ENCODE measurements at places on chromosomes 7 and 10.

DNA sequence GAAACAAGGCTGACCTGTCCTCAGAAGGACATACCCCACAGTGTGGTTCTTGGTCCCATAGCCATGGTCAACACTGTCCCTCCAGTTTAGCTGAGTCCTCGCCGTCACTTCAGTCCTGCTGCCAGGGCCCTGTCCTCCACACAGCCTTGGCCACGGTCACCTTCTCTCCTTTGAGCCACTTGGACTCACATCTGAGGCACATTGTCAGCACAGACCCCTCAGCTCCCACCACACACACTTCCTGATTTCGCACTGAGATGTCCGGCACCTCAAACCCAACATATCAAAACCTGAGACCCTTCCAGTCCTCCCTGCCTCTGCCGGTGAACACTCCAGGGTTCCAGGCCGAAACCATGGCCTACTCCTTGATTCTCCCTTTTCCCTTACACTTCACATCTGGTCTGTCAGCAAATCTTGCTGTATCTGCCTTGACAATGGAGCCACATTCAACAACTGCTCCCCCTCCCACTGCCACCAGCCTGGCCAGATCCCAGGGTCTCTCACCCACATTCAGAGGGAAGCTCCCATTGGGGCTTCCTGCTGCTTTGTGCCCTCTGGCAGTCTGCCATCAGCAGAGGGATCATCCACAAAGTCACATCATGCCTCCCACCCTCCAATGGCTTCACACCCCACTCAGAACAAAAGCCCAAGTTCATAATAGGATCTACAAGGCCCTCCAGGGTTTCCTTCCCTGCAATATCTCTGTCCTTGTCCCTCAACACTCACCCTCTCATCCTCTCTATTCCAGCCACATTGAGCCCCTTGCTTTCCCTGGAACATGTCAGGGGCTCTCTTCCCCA lies 219.6 kb upstream of the SHH start:
- no peak for ATAC-seq

- ATAC-seq = no peak
Observed at GRCh38 chr7:155343661-155344121, 46.0 kb downstream of the INSIG1 start.

- no peak for ATAC-seq
Observed at GRCh38 chr10:132816718-132817117, 30.8 kb upstream of the NKX6-2 start.

- ATAC-seq = no peak
Observed at GRCh38 chr10:23432166-23432565, 6.7 kb upstream of the OTUD1 start.

DNA sequence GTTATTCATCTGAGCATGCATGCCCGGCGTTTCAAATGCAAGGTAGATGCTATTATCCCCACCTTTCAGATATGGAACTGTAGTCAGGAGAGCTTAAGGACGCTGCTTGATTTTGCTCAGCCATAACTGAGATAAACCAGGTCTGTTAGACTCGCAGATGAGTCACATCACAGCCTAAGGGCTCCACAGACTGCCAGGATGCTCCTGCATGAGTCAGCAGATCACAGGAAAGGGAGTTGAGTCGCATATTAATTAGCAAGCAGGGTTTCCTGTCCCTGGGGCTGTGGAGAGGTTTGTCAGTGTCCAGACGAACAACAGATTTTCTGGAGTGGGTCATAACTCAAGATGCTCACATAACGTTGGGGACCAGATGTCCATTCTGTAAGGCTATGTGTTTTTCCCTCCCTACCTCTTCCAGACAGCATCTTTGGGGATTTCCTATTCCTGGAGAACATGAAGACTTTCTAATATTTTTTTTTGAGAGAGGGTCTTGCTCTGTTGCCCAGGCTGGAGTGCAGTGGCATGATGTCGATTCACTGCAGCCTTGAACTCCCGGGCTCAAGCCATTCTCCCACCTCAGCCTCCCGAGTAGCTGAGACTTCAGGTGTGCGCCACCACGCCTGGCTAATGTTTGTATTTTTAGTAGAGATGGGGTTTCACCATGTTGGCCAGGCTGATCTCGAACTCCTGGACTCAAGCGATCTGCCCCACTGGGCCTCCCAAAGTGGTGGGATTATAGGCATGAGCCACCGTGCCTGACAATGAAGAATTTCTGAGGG lies 36.7 kb downstream of the PFKFB3 start:
- ATAC-seq = peak; percentile 73

DNA sequence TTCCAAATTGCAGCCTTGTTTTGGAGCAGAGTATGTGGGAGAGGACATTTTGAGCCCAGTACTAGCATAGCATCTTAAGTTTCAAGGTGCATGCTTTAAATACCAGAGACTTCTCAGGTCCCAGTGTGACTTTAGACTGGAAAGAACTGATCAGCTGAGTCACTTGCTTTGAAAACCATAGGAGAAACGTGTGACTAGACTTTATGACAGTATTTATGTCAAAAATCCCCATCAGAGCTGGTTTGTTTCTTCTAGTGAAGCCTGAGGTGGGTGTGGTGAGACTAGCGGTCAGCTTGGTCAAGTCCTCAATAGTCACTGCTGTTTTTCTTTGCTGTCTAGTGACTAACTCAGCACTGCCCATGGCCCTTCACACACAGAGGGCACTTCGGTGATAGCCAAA lies 724.2 kb downstream of the GATA3 start:
- no peak for ATAC-seq

GRCh38 chr7:43467406-43467805 lies 115.5 kb upstream of the STK17A start:
- no peak for ATAC-seq

DNA sequence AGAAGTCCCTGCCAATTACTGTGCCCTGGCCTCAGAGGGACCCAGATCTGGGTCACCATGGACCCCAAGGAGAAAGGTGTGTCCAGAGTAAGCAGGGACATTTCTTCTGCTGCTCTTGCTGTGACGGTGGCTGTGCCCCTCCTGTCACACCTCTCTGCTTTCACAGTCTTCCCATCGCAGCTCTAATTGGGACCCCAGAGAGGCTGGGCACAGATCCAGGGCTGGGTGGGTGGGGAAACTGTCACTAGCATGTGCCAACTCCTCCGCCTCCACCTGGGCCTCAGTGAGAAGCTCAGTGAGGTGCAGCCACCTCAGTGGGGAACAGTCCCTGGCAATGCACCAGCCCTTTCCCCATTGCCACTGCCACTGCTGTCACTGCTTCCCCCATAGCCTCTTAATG lies 37.3 kb upstream of the ADCYAP1R1 start:
- ATAC-seq = no peak

- no peak for ATAC-seq
Observed at GRCh38 chr7:144437370-144438191, 34.1 kb upstream of the NOBOX start.

- no peak for ATAC-seq
Observed at GRCh38 chr7:66306243-66306642, 101.1 kb downstream of the TPST1 start.

GRCh38 chr7:136290351-136290750 lies 313.2 kb upstream of the MTPN start:
- no peak for ATAC-seq

GRCh38 chr10:120478386-120478785 lies 21.4 kb downstream of the PLPP4 start:
- ATAC-seq = no peak

- peak; percentile 73 for ATAC-seq
Observed at GRCh38 chr7:22549667-22550513, 49.9 kb upstream of the STEAP1B start.

GRCh38 chr10:14705548-14706230 lies 69.0 kb downstream of the FAM107B start:
- no peak for ATAC-seq

GRCh38 chr10:42955493-42955889 lies 121.4 kb upstream of the RET start:
- no peak for ATAC-seq

GRCh38 chr7:111429781-111430180 lies 132.5 kb downstream of the IMMP2L start:
- ATAC-seq = no peak

DNA sequence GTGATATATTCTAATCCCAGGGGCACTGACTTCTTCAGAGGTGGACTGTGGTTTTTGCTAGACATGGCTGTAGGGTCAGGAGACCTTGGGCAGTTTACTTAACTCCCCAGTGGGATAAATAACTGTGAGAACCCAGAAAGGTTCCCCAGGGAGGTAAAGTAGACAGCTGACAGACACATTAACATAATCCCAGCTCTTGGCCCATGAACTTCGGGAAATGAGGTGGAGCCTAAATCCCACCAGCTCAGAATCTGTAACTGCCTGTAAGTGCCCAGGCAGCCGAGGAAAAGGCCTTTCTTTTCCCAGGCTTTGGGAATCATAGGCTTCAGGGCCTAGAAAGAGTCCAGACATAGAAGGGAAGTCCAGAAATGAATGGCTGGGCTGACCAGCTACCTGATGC lies 106.0 kb downstream of the LRRC18 start:
- ATAC-seq = no peak

DNA sequence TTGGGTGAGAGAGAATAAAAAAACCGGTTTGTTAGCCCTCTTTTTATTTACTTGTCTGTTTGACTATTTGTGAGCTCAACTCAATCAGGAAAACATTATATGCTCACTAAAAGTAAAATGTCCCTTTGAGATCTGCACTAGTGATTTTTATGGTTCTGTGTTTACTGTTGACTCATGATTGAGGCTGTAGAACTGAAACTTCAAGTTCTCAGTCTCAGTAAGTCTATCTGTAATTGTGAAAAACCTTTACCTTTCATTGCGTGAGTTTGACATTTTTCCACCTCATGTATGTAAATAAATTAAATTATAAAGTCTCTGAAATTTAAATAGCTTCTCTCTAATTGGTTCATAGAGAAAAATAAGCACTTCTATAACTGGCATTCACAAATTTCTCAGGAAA lies 17.0 kb upstream of the CASD1 start:
- no peak for ATAC-seq

DNA sequence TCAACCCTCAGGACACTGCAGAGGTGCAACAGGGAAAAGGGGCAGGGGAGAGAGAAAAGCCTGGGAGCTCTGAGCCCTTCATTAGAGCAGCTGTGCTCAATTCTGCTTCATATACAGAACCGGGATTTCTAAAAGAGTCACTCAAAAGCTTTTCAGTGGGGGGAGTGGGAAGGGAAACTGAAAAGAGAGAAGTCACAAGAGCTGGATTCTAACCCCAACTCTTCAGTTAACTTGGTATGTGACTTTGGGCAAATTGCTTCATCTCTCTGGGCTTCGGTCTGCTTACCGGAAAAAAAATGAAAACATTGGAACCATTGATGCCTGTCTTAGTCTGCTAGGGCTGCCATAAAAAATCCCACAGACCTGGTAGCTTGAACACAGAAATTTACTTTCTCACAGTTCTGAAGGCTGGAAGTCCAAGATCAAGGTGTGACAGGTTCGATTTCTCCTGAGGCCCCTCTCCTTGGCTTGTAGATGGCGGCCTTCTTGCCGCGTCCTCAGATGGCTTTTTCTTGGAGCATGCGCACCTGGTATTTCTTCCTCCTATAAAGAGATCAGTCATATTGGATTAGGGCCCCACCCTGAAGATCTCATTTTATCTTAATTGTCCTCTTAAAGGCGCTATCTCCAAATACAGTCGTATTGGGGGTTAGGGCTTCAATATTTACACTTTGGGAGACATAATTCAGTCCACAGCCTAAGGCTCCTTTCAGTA lies 118.3 kb upstream of the KMT2E start:
- no peak for ATAC-seq

DNA sequence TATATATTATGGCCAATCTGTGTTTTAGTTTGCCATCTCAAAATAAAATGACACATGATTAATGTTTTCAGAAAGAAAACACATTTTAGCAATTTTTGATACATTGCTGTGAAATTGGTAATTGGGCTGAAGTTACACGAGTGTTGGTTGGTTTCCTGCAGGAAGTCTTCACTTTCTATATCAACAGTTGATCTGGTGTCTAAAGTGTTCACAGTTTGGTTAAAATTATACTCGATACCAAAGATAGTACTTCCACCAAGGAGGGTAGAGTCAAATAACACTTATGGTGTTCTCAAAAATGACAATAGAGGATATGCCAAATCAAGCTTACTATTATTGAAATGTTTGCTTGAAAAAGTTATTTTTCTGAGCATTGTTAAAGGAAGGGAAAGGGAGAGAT lies 120.3 kb upstream of the GLCCI1 start:
- no peak for ATAC-seq

DNA sequence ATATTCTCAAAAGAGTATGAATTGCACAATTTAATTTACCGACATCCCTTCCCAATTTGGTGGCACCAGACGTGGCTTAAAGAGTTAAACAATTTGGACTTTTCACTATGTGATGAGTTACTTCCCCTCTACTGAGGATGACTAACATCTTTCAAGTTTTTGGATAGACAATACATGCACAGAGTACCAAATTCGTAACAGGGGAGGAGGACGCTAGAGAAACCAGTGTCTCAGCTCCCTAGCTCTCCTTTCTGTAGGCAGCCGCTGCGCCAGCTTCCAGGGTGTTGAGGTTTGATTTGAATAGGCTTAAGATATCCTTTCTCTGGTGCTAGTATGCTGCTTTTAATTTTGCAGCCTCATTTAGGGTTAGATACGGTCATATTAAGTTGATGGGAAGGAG lies 69.2 kb downstream of the GNA12 start:
- no peak for ATAC-seq

Data from motor neuron (in vitro differentiated cells).